Left colon (tissue), 2 donors: ENCODE measurements at places on chromosomes 7 and 10. TPM values are rescaled to one million over a fixed set of nuclear protein-coding genes. Genes with fewer than 3 reads are reported as not detected.

TMEM229A gene
- total RNA-seq: not detected

ASB10 gene
- total RNA-seq: not detected

ARHGAP22 gene
- 1.9 TPM for total RNA-seq

FOXP2 gene
- total RNA-seq: 12.8 TPM

IGFBP1 gene
- not detected for total RNA-seq

HABP2 gene
- not detected for total RNA-seq

KCNIP2 gene
- total RNA-seq: 2.3 TPM

ABCC2 gene
- 0.64 TPM for total RNA-seq

AMZ1 gene
- not detected for total RNA-seq

IFIT1B gene
- total RNA-seq: not detected

PON1 gene
- not detected for total RNA-seq

NUTM2E gene
- total RNA-seq: not detected

CUZD1 gene
- total RNA-seq: 0.82 TPM

OR2A42 gene
- total RNA-seq: not detected

EZH2 gene
- 13.4 TPM for total RNA-seq

NODAL gene
- total RNA-seq: not detected

FUOM gene
- total RNA-seq: 25.5 TPM

CYP2C8 gene
- total RNA-seq: 0.82 TPM

DYNC1I1 gene
- 0.43 TPM for total RNA-seq

OR9A2 gene
- total RNA-seq: not detected

OGDHL gene
- 1.1 TPM for total RNA-seq

OR6V1 gene
- not detected for total RNA-seq

PNLIP gene
- not detected for total RNA-seq

NEUROD6 gene
- not detected for total RNA-seq

ABLIM1 gene
- total RNA-seq: 107 TPM

H2BK1 gene
- total RNA-seq: not detected

GRM8 gene
- 3.3 TPM for total RNA-seq

PNLIPRP2 gene
- 10.3 TPM for total RNA-seq

EEPD1 gene
- total RNA-seq: 10.2 TPM

LBX1 gene
- total RNA-seq: not detected

CAMK2B gene
- total RNA-seq: 0.76 TPM

WNT8B gene
- not detected for total RNA-seq

HOXA3 gene
- 16.4 TPM for total RNA-seq

DENND2A gene
- total RNA-seq: 8.2 TPM

PIP gene
- total RNA-seq: not detected

SLC18A3 gene
- total RNA-seq: 0.12 TPM

NUDT13 gene
- total RNA-seq: 3.8 TPM

BTBD16 gene
- total RNA-seq: 0.15 TPM

XRCC2 gene
- total RNA-seq: 1.3 TPM

KLF14 gene
- total RNA-seq: not detected

WEE2 gene
- not detected for total RNA-seq
